ENCODE measurements at places on chromosomes 2 and 18.
A peak's percentile ranks its signal among the peaks of the same experiment; 100 is the strongest.

GRCh38 chr2:97739893-97740245 lies 26.5 kb downstream of the ZAP70 start:
- no peak for DNase-seq

DNA sequence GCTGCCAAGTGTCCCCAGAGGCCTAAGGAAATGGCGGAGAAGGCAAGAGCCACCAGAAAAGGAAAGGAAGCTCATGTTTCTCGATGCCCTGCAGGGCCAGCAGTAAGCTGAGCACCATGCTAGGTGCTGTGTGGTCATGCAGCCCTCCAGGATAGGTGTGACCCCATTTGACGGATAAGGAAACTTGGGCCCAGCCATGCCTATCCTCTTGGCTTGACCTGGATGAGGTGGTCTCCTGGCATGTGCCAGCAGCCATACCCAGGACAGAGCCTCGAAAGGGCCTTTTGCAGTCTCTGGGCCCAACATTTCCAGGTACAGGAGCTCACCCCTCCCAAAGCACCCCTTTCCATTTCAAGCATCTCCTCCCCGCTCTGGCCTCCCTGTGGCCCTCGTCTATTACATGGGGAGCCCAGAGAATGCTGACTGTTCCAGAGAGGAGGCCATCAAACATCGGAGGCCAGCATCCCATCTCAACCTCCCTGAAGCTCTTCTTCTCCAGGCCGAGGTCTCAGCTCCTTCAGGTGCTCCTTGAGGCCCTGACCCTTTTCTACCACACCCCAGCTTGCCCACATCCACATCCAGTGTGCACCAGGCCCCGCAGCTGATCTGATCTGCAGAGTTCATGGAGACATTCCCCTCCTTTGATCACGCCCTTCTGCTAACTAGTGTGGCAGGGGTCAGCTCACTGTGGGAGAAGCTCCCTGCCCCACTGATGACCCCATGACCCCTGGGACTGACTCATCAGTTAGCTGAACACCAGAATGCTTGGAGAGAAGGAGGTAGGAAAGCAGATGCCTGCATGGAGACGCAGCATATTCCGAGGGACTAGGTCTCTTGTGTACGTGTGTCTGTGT lies 208.4 kb downstream of the TNS1 start:
- no peak for DNase-seq

DNA sequence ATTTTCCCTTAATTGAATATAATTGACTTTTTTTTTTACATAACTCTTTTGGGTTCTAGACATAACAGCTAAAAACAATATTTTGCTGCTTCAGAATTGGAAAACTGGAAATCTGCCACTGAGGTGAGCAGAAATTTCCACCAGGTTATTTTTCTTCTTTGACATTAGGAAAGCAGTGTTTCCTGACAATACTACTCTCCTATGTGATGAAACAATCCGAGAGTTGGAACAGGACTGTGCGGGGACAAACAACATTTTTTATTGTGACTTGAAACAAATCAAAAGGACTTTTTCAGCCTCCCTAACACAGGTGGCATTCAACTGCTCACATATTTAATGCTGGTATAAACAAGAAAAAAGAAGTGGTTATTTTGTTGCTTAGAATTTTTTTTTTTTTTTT lies 237.2 kb downstream of the RNF152 start:
- peak; percentile 59 for DNase-seq

- DNase-seq = peak; percentile 93
Observed at GRCh38 chr2:190947711-190948251, 66.2 kb downstream of the STAT1 start.

DNA sequence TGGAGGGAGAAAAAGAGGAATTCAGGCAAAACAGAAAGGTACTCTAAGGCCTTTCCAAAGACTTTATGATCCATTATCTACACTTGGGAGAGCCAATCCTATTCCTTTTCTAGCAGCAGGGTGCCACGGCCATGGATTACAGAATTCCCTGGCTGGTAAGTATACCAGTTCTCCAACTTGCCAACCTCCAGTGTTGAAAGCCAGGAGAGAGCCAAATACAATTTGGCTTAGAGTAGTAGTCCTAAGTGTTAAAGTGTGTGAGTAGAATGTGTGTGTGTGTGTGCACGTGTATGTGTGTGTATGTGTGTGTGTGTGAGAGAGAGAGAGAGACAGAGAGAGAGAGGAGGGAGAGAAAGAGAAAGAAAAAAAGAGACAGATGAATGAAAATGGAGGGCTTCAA lies 43.3 kb downstream of the WDPCP start:
- DNase-seq = no peak

GRCh38 chr2:171909266-171909665 lies 13.0 kb upstream of the HAT1 start:
- no peak for DNase-seq

Measured in endothelial cell of umbilical vein (primary cell).